ENCODE measurements at places on chromosomes 16 and 17.

DNA sequence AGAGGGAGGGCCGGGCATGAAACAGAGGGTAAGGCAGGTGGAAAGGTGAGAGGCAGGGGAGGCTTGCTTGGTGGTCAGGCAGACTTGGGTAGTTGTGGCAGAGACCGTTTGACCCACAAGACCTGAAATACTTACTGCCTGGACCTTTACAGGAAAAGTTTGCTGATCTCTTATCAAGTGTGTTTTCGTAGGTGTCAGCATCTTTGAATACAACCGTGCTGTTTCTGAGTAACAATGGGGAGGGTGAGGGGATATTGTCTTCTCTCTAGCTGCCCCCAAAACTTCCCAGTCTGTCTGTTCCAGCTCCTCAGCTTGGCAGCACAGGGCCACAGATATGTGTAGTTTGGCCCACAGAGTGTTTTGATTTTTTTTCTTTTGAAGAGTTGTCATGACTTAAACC lies 212.5 kb upstream of the MPHOSPH6 start:
- DNase-seq: no peak

GRCh38 chr16:19872935-19873334 lies 11.7 kb downstream of the GPRC5B start:
- DNase-seq: no peak

DNA sequence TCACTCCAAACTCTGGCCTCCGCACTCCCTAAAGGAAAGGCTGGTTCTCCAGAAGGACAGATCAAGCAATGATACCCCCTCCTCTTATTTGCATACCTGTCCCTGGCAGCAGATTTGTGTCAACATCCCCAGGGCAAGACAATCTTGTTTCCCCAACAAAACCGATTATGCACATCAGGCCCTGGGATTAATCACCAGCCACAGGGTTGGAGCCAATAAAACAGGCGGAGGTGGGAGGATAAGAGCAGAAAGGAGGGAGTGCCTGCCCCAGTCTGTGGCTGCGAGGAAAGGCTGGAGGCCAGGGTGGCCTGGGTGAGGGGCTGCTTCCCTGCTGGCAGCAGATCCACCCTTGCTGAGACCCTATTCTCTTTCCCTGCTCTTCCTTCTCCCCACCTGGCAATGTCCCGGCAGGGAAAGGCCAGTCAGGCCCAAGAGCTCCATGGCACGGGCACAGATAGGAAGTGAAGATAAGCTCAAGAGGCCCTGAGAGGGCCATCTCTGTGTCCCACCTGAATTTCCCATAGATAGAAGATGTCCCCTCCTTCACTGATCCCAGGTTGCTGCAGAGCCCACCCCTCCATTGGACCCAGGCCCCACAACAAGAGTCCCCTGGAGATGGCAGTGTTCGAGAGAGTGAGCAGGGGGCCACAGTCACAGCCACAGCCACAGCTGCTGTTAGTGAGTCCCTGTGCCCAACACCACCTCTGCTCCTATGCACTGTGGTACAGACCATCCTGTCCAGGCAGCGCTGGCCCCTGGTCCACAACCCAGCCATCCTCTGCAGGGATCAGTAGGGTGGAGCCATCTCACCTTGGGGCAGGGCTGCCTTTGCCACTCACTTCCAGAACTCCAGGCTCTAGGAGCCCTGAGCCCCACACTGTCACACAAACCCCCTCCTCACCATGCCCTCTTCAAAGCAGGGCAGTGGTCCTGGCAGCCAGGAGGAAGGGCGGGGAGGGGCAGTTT lies 137.5 kb downstream of the SDK2 start:
- no peak for DNase-seq

DNA sequence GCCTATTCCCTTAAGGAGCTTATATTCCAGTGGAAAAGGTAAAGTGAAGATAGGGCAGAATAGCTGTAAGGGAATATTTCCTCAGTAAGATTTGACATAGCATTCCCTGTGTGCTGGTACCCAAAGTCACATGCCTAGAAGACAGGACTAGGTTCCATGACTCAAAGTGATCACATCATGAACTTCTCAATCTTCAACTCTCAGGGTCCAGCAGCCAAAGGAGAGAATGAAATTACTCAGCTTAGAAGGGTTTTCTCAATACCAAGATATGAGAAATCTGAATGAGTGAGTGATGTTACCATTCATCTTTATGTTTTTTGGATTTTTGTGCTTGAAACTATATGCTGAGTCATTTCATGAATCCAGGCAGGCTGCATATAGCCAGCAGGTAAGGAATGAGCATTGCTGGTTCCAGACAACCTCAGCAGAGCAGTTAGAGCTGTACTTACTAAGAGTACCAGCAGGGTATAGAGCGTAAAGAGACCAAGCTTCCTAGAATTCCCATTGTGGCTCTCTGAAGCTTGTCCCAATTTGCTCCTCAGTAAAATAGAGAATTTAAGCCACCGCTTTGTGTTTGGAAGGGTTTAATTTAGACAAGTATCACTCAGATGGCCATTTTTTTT lies 91.1 kb downstream of the ANKFN1 start:
- no peak for DNase-seq

DNA sequence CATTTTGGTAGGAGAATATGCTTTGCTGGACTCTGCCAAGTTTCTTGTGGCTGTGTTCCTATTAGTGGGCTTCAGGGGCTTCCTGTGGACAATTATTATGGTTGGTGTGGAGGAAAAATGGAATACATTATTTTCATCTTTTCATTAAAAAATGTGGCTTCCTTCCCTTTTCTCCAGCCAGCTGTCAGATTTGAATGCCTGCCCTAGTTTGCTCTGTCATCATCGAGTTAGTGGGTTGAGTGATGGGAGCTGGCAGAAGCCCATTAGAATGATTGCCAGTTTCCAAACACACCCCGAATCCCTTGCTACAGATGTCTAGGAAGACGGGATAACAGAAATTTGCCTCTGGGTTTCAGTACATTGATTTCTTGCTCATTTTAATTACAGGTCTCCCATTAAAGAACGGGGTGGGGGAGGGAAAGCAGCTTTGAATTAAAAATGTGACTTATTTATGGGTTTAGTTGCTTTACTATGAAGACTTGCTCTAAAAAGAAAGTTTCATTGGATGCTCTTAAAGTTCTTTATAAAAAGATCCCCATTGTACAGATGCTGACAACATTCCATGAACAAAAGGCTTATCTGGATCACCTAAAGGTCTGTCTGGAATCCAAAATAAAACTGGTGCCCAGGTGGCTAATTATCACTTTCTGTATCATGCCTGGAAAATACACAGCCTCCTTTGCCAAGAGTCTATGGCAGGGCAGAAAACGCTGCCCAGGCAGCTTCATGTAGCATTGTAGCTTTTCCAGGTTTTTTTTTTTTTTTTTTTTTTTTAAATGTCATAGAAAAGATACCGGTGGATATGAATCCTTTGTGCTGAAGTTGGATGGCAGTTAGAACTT lies 103.6 kb downstream of the PRKCA start:
- DNase-seq: no peak

- no peak for DNase-seq
Observed at GRCh38 chr17:64472564-64472963, 23.6 kb downstream of the MILR1 start.

DNA sequence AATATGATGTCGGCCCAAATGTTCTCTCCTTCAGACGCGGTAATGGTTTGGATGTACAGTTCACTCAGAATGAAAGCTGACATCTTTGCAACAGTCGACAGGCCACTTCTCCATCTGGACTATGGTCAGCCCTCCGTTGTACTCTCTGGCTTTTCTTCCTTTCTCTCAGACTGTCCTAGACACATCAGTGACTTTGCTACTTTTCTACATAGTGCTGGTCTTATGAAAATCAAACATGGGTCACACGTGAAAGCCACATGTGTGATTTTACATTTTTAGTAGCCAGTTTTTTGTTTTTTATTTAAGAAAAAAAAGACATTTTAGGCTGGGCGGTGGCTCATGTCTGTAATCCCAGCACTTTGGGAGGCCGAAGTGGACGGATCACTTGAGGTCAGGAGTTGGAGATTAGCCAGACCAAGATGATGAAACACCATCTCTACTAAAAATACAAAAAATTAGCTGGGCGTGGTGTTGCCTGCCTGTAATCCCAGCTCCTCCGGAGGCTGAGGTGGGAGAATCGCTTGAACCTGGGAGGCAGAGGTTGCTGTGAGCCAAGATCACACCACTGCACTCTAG lies 644.1 kb downstream of the KCNJ2 start:
- DNase-seq: no peak
